ENCODE measurements at places on chromosomes 4 and X.

- no peak for DNase-seq
These were observed 38.8 kb downstream of the SEPTIN6 start for GRCh38 chrX:119654112-119654531.

DNA sequence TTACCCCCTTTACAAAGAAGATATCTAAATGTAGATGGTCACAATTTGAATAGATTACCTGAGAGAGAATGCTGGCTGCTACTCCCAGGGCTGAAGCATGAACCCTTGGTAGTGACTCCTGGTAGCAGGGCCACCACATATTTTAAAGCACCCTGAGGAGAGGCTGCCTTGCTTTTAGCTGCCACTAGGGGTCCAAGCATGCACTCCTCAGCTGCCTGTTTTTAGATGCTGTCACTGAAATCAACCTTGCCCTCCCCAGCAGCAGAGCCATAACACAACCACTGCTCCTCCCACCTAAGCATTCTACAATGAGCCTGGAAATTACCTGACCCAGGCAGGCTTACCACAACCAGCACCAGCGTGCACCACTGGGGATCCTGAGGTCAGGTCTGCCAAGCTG lies 850.9 kb downstream of the FAM133A start:
- no peak for DNase-seq

- no peak for DNase-seq
These were observed 132.2 kb upstream of the FUNDC1 start for GRCh38 chrX:44674906-44675305.

DNA sequence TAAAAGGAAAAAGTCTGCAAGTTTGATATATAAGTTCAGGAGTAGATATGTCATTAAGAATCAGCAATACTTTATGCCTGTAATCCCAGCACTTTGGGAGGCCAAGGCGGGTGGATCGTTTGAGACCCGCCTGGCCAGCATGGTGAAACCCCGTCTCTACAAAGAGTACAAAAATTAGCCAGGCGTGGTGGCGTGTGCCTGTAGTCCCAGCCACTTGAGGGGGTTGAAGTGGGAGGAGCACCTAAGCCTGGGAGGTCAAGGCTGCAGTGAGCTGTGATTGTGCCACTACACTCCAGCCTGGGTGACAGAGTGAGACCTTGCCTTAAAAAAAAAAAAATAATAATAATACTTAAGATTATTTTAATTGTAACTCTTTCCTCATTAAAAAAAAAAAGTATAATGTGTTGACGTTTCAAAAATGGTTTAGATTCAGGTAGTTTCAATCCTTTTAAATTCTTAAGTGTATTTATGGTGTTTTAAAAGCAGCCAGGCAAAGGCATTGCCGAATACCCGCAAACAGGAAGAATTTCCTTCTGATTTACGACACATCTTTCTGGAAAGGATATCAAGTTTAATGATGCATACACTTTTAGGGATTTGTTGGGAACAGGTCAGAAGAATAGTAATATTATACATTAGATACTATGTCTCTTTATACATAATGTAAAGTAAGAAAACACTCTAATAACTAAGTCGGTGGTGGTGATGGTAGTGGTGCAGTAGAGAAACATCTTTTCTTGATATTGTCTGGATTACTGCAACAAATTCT lies 80.9 kb downstream of the KDM6A start:
- no peak for DNase-seq

DNA sequence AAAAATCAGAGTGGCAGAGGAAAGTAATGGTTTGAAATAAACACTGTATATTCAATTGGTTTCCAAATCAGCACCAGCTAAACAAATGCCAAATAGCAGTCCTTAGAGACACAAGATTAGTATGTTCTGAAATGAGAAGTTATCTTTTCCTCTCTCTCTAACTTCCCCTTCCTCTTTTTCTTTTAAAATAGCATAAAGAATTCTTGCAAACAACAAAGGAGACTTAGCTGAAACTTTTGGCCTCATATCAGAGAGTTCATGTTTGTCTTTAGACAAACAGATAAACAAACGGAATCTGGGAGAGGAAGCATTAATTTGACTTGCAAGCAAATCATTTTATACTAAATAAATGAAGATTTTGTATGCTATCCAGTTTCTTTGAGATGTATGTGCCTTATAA lies 399.0 kb downstream of the GBA3 start:
- DNase-seq: no peak

DNA sequence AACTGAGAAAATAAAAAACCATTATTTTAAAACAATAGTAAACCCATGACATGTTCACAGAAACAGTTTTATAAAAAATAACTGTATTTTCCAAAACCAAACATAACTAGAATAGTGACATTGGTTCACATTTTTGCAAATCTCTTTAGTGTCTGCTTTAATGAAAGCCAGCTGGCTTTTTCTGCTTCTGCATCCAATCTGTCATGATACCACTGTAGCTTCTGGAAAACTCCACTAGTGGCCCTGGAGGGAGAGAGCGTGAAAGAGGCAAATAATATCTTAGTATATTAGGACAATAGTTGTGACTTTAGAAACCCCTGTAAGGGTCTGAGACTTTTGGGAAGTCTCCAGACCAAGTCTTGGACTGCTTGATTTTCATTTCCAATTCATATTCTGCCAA lies 31.1 kb downstream of the FGFBP1 start:
- DNase-seq: no peak

DNA sequence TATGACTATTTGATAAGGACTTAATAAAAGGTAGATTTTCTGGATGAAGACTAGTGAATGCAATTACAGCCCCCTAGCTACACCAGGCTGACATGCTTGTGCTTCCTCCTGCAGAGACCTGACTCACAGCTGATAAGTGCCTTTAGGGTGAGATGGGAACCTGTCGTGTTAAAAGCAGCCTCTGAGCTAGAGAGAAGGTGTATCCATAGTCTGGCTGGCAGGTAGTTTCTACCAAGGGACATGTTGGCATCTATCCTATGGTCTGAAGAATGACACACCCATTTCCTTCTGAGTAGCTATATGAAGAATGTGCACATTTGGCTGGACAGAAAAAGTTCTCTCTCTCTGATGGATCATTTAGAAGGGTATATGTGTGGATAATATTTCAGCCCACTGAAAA lies 64.1 kb downstream of the PARM1 start:
- no peak for DNase-seq
